Fibroblast of the conjunctiva (primary cell): ENCODE measurements at places on chromosomes 3 and 15.

DNA sequence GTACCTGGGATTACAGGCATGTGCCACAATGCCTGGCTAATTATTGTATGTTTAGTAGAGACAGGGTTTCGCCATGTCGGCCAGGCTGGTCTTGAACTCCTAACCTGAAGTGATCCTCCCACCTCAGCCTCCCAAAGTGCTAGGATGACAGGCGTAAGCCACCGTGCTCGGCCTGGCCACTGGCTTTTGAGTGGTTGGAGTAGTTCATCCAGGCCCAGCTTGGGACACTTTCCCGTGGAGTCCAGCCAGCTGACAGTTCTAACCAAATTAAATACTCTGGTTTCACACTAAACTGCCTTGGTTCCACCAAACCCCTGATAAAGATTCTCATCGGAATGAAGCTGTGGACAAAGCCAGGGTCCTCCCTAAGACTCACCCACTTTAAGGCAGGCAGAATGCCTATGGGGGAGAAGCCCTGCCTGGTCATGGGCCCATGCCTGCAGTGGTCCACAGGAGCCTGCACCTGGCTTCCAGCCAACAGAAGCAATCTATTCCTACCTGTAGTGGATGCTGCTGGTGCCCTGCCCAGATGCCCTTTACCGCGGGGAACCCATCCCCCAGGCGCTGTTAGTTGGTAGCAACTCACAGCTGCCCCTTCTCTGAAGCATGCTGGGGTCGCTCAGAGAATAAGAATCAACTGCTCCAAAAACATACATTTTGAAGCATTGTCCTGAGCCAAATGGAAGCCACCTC is 5.2 kb upstream of the SLC28A1 start:
- DNase-seq, result no peak

DNA sequence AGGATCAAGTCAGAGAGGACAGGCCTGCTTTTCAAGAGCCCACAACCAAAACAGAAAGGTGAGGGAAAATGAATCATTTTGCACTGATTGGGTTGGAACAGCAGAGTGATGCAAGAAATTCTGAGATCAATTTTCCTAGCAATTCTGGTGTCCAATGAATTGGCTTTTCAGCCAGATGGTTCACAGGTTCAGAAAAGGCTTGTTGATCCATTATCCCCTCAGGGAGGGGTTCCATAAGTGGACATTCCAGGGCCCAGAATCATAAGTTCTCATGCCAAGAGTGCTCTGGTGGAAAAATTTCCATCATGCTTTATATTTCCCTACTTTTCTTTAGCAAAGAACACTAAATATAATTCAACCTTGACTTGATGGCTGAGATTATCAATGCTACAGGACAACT is 16.2 kb downstream of the RBP2 start:
- no peak for DNase-seq

- DNase-seq, result peak; percentile 65
These were observed 37.0 kb upstream of the CDCP1 start for GRCh38 chr3:45182915-45183871.

GRCh38 chr3:85342915-85343314 is 384.1 kb downstream of the CADM2 start:
- DNase-seq, result no peak

GRCh38 chr3:100045696-100046095 is 68.6 kb downstream of the FILIP1L start:
- DNase-seq, result peak; percentile 91

- DNase-seq, result peak; percentile 75
These were observed 9.3 kb upstream of the NR2E3 start for GRCh38 chr15:71800835-71801745.

DNA sequence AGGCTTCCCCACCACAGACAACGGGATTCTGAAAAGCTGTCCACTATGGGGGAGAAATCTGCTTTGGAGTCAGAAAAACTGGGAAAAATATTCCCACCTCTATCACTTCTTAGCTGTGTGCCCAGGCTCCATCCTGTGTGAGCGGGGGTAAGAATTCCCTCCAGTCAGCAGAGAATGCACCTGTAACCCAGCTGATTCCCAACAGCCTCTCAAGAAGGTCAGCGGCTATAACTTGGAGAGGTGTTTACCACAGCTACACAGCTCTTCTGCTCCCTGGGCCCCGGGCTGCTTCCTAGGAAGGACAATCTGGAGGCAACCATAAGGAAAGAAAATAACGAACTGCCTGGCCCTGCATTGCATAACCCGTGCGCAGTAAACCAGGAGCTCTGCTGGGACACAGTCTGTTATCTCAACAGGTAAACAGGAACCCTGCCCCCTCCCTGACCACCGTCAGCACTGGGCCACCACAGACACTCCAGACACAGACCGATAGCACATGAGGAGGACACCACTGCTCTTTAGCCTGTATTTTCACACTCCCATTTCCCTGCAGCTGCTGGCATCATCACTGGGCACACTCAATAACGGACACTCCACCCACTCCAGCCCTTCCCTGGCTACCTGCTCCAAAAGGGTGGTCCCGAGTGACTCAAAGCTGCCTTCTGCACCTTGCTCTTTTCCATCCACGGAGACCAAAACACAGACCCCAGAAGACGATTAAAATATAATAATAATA is 2.1 kb downstream of the RAB43 start:
- DNase-seq, result no peak

- DNase-seq, result peak; percentile 58
These were observed 36.1 kb downstream of the BNC1 start for GRCh38 chr15:83248151-83249029.

DNA sequence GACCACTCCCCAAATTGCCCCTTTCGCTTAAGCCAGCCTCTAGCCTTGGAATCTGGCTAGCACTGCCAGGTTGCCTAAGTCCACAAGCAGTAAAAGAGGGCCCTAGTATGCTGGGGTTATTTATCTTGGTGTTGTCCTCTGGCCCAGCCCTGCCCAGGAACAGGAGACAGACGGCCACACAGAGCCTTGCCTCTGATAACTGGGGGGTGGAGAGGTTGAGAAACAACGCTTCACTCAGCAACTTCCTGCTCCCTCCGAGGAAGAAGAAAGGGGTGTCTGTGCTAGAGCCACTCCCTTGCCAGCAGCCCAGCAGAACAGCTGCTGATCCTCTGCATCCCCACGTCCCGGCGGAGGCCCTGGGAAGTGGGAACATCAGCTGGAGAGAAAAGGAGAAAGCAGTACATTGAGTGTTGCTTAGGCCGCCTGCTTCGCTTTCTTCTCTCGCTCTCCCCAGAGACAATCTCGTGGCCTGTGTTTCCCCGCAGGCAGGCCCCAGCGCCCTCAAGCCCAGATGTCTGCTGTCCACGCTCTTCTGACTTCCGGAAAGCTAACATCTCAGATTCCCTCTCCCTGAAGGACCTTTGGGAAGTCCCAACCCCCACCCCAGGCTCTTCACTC is 22.6 kb upstream of the C3orf70 start:
- no peak for DNase-seq

GRCh38 chr3:175073219-175073905 is 214.2 kb downstream of the NAALADL2 start:
- DNase-seq, result no peak

DNA sequence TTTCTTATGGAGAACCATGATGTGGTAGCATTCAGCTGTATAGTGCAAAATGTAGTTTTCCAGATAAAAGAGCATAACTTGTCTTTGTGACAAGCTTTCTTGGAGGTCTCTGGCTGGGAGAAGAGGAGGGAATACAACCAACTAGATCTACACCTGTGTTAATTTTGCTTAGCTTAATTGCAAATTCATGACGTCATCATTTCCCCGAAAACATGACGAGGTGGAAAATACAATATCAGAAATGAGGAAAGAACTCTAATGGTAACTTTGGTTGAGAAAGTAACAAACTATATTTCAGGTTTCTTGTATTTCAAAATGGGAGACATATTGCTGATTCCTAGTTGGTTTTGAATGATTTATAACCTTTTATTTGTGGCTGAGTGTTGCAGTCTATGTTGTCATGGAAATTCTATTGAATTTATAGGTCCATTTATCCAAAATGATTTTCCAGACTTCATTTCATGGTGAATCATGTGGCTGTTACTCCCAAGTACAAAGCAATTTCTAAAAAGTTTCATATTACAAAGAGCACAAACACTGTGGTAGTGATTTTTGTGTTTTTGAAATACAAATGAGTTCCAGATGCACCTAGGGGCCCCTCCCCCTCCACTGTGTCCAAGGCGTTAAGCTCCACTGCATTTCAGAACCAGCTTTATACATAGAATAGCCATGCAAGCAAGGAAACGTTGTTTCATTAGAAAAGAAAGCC is 307.2 kb downstream of the FEZF2 start:
- DNase-seq, result peak; percentile 60

- no peak for DNase-seq
These were observed 401 bp downstream of the ZSCAN29 start for GRCh38 chr15:43370310-43370974.

- no peak for DNase-seq
These were observed 62.8 kb upstream of the PROK2 start for GRCh38 chr3:71847794-71848193.

- peak; percentile 68 for DNase-seq
These were observed 20.6 kb upstream of the KCTD6 start for GRCh38 chr3:58471025-58471887.

- DNase-seq, result no peak
These were observed 90.6 kb downstream of the ATP10A start for GRCh38 chr15:25772500-25772899.

DNA sequence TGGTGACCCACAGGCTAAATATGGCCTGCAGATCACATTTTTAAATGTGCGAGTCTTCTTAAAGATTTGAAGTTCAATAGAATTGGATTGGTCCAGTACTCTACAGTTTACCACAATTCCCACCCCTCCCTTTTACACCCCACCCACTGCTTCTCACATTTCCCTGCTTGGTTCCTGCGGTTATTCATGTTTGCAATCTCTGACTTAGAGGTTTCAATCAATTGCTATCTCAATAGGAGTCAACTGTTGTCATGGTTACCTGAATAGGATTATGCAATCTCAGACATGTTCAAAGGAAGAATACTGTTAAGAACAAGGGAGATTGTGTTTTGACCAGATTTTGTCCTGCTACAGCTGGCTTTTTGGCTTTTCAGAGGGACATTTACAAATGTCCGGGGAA is 4.9 kb upstream of the C3orf49 start:
- no peak for DNase-seq

DNA sequence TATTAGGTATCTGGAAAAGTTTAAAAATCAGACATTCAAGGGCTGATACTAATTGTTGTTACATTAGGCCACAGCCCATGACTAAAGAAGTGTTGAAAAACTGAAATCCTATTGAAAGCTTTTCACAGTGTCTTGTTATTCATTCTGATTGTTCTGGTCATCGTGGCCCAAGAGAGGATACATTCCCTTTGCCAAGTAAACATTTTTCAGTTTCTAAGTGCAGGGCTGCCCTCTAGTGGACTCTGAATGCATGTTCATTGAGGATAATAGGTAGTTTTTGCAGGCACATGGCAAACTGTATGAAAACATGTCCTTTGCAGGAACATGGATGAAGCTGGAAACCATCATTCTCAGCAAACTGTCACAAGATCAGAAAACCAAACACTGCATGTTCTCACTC is 181.1 kb downstream of the MYRIP start:
- DNase-seq, result peak; percentile 38

- no peak for DNase-seq
These were observed 27.9 kb downstream of the AADAC start for GRCh38 chr3:151841801-151842200.

DNA sequence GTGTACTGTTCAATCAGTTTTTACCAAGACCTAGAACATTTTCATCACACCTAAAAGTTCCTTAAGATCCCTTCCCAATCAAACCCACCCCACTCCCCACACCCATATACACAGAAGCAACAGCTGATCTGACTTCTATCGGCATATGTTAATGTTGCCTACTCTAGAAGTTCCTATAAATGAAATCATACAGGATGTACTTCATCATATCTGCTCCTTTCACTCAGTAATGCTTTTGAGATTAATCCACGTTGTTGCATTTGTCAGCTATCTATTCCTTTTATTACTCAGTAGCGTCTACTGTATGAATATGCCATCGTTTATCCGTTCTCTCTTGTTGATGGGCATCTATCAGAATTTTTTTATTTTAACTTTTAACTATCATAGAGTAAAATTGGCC is 14.3 kb upstream of the FILIP1L start:
- DNase-seq, result no peak

DNA sequence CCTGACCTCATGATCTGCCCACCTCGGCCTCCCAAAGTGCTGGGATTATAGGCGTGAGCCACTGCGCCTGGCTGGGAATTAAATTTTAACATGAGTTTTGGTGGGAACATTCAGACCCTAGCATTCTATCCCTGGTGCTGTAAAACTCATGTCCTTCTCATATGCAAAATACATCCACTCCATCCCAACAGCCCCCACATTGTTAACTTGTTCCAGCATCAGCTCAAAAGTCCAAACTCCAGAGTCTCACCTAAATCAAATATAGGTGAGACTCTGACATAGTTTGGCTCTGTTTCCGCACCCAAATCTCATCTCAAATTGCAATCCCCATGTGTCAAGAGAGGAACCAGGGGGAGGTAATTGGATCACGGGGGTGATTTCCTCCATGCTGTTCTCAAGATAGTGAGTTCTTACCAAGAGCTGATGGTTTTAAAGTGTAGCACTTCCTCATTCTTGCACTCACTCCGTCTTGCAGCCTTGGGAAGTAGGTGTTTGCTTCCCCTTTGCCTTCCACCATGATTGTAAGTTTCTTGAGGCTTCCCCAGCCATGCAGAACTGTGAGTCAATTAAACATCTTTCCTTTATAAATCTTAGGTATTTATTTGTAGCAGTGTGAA is 96.2 kb upstream of the PLCL2 start:
- DNase-seq, result no peak

DNA sequence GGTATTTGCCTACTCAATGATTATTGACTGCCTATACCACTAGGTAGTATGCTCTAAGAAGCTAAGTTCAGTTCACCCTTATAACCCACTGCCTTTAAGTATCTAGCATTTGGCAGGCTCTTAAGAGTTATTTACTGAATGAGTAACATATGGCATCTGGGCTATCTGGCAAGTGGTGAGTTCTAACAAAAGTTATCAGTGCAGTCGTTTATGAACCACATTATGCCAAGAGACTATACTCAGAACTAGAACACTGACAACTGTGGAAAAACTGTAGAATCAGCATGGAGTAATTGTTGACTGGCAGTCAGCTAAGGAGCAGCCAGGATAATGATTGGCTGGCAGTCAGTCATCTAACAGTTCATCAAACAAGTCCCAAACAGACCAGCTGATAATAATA is 25.8 kb downstream of the RAF1 start:
- no peak for DNase-seq

DNA sequence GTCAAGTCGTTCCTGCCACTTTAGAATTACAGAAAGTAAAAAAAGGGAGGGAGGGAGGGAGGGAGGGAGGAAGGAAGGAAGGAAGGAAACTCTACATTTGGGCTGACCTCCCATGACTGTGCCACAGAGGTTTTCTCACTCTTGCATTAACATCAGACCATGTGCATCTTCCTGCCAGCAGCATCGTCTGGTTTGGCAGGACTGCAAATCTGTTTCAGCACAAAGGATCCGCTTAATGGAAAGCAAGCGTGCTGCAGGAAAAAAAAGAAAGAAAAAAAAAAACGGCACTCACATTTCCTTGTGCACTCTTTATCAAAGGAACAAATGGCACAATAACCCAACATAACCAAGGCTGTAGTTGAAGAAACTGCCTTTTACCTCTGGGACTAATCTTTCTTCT is 148.8 kb upstream of the HES1 start:
- peak; percentile 43 for DNase-seq
